NCI-H1417 (cell line): ENCODE measurements at places on chromosomes 16 and 17.

DNA sequence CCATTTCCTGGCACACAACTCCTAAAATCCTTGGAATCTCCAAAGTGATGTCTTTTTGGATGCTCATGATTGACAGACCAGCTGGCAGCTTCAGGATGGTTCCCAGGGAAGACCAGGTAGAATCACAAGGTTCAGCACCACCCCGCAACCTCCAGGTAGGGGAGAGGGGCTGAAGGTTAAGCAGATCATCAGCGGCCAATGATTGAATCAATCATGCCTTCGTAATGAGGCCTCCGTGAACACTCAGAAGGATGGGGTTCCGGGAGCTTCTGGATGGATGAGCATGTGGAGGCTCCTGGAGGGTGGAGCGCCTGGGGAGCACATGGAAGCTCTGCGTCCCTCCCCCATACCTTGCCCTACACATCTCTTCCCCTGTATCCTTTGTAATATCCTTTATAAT is 185.9 kb downstream of the SEC14L1 start:
- DNase-seq, result no peak

DNA sequence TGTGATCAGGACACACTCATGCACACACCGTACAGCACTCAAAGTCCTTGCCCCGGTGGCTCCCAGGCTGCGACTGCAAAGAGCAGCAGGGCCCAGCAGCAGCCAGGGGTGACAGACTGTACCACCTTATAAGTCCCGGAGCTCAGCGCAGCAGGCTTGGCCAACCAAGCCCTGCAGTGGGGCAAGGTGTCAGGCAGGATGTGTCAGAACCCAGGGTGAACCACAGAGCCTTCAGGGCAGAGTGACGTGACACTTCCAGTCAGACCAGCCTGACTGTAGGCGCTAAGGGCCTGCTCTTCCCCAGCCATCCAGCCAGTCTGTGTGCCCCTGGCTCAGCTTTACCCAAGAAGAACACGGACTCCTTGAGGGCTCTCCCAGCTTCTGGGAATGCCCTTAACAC is 204.1 kb downstream of the COPRS start:
- DNase-seq, result no peak

DNA sequence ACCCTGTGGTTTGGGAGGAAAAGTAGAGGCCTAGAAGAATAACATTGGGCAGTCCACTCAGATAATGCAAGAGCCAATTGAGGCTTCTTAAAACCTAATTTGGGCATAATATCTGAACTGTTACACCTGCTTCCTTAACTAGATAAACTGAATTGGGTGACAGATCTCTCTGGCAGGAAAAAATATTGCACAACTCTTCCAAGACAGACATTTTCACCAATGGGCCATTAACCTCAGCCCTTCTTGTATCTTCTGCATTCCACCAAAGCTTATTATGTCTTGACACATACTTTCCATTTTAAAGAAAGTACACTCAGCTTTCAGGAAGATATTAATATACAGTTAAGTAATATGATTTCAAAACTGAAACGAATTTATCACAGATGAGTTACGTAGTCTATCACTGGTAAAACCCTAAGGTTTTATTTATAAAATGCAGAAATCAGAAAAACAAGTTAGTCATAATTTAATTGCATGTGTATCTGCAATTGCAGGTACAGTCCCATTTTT is 79.9 kb upstream of the MON1B start:
- no peak for DNase-seq

DNA sequence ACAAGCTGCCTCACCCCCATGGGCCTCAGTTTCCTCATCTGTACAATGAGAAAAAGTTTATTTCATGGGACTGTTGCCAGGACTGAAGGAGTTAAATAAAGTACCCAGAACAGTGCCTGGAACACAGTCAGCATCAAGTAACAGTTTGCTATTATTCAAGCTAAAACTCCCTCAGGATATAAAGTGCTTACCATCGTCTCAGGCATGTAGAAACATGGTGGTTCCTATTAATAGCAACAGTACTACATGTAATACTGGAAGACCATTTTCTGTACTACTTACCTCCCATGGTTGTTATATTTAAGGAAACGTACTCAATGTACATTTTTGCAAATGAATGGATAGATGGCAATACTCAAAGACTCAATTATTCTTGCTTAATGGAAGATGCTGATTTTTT is 93.4 kb downstream of the NCOR1 start:
- no peak for DNase-seq

DNA sequence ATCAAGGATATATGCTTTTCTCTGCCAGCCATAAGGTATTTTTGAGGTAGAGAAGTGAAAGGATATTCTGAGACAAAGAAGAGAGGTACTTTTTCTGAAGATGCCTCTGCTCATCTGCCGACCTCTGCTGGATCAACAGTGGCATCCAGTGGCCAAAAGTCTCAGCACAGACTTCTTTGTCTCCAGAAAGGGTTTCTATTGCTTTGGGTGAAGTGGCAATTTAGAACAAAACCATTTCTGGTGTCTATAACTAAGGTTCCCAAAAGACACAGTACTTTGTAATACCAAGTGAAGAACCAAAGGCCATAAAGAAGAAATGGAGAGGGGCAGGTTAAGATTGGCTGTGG is 155.2 kb upstream of the C17orf78 start:
- DNase-seq, result peak; percentile 30

DNA sequence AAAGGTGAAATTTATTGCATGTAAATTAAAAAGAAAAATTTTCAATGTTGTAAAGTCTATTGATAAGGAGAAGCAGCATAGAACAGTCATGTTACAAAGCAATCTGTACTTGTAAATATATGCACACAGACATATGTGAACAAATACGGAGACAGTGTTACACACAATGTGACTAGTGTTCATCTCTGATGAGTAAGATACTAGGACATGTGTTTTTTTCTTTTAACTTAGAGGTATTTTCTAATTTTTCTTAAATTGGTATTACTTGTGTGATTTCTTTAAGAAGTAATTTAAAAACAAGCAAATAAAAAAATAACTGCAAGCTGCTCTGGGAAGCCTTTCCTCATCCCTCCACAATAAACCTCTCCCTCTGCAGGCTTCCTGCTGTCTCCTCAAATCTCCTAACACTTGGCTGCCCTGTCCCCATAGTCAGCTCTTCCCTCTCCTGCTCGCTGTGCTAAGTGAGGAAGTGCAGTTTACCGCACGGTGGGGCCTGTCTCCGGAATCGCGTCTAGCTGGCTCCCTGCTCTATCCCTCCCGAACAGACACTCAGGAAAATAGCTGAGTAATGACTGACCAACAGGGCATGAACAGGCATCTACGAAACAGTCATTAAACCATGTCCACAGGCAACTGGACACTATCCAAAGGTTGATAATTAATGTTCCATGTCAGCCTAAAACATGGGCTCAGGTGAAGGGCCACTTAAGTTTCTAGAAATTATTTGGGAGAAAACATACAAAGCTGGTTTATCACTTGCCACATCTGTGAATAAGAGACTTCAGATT is 35.9 kb downstream of the CMTM4 start:
- peak; percentile 67 for DNase-seq

DNA sequence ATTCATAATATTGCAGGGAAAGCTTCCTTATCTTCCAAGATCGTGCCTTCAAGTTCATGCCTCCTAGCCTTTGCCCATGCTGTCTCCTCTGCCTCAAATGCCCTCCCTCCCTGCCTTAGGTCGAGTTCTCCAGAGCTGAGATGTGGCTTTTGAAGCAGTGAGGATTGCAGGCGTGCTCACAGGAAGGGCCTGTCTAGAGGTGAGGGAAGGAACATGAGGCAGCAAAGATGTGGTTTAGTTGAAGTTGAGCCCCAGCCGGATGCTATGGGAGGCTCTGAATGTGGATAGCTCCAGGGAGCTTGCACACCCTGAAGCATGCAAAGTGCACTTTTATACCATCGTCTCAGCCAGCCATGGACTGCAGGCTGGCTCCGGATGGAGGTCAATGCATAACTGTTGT is 754.6 kb upstream of the EEF2KMT start:
- DNase-seq, result no peak

DNA sequence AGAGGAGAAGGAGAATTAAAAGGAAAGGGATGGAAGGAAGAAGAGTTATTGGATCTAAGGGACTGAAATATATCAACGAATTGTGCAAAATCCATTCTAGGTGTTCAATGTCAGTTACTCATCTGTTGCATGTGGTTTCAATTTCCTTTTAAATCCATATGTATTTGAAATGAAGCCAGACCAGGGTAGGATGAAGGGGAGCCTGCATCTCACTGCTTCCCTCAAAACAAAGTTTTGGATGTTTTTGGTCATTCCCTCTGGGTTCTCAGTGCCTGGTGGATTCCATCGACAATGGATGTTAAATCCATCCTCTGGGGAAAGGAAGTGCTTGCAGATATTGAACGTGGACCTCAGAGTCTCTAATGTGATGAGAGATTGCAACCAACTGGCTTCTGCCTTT is 103.5 kb upstream of the XYLT1 start:
- DNase-seq, result no peak

- no peak for DNase-seq
Measured at GRCh38 chr16:69471121-69471520, 46.7 kb downstream of the CYB5B start.

DNA sequence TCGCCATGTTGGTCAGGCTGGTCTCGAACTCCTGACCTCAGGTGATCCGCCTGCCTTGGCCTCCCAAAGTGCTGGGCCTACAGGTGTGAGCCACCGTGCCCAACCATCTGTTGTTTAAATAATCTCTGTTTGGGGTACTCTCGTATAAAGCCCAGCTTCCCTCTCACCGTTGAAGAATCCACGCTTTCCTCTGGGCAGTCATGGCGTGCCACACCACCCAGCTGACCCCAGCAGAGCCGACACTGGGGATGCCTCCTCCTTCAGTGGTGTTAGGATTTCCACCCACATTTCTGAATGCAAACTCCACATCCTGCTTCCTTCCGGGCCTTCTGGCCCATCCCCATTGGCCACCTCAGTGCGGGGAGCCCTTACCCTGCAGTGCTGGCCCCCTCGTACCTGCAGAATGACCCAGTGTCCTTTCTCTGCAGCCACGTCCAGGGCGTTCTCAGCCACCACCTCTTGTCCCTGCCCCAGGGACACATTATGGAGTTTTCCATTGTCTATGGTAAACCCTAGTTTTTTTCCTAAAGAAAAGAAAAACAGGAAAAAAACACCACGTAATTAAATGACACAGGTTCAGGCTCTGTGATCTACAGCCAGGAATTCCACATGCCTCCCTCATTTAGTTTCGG is 60.4 kb downstream of the PGS1 start:
- no peak for DNase-seq

- no peak for DNase-seq
Measured at GRCh38 chr16:28009586-28010373, 53.7 kb downstream of the GSG1L start.

- DNase-seq, result no peak
Measured at GRCh38 chr16:2715519-2715918, 4.5 kb downstream of the PRSS27 start.

DNA sequence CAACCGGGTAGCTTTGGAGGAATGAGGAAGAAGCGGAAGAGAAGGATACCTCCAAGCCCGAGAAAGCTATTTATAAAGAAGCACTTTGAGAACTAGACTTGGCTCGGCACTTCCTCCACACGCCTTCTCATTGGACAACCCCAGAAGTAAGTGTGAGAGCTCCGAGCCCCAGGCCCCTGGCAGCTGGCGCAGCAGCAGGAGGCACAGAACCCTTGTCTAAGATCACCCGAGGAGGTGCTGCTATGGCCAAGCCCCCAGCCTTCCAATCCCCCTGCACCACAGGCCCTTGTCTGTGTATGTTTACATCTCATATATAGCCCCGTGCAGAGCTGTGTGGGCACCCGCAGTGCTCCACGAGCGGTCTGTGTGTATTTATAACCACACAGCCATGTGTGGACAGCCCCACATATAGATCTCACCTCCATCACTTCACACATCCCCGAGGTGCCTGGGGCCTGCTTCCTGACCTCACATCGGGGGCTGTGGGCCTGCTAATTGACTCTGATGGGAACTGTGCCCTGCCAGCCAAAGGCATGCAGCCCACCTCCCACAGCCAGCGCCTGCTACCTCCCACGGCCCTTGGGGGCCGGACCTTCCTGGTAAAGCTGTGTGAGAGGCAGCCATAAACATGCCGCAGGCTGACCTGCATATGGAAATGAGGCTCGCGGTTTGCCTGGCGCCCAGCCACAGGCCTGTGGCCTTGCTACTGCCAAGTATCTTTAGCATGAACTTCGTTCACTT is 96.1 kb downstream of the C17orf67 start:
- DNase-seq, result no peak

DNA sequence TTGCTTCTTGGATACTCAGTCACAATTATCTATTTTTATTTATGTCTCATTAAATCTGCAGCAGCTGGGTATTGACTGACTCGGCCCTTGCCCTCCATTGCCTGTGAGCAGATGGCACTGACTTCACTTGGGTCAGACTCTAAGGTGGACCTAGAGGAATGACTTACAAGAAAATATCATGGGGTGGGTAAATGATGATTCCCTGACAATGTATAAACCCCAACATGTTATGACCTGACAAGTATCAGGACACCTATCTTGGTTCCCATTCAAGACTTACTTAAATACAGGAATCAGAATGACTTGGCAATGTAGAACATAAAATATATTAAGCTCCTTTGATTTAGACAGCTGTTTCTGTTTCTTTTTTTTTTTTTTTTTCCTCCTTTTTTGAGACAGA is 953.5 kb downstream of the CDH11 start:
- DNase-seq, result no peak

- no peak for DNase-seq
Measured at GRCh38 chr17:40460968-40461731, 17.9 kb downstream of the IGFBP4 start.
